ENCODE measurements at places on chromosomes 4 and X.

DNA sequence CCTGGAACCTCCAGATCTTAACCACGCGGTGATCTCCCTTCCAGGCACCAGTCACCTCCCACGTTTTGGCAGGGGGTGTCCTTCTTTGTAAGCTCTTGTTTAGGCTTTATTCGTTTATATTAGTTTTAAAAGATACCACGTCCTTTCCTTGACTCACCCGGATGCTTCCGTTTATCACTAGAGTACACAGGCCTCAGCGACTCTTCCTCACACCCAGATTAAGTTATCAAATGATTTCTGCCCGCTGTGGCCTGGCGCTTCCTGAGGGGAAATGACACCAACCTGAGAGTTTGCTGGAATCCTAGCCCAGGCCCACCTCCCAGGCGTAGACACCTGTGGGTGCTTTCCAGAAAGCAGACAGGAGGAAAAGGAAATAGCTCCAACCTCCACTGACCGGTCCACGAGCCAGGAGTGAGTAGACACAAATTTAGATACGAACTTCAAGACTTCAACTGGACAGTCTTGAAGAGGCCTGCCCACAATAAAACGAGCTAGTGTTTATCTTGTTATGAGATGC is 756 bp upstream of the ADAMTS3 start:
- DNase-seq = no peak

GRCh38 chr4:25029479-25030276 is 1.1 kb downstream of the LGI2 start:
- no peak for DNase-seq

DNA sequence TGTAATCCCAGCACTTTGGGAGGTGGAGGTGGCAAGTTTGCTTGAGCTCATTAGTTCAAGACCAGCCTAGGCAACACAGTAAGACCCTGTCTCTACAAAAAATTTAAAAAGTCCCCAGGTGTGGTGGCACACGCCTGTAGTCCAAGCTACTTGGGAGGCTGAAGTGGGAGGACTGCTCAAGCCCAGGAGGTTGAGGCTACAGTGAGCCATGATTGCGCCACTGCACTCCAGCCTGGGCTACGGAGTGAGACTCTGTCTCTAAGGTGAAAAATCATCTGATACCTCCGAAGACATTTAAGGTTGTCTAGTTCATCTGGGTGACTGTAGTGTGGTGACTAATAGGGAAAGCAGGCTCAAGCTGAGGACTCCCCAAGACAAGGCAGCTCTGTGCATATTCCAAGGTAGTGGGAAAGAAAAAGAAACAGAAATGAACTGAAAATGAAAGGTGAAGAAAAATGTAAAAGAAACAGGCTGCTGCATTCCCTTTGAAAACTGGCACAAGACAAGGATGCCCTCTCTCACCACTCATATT is 23.3 kb downstream of the FRYL start:
- no peak for DNase-seq

DNA sequence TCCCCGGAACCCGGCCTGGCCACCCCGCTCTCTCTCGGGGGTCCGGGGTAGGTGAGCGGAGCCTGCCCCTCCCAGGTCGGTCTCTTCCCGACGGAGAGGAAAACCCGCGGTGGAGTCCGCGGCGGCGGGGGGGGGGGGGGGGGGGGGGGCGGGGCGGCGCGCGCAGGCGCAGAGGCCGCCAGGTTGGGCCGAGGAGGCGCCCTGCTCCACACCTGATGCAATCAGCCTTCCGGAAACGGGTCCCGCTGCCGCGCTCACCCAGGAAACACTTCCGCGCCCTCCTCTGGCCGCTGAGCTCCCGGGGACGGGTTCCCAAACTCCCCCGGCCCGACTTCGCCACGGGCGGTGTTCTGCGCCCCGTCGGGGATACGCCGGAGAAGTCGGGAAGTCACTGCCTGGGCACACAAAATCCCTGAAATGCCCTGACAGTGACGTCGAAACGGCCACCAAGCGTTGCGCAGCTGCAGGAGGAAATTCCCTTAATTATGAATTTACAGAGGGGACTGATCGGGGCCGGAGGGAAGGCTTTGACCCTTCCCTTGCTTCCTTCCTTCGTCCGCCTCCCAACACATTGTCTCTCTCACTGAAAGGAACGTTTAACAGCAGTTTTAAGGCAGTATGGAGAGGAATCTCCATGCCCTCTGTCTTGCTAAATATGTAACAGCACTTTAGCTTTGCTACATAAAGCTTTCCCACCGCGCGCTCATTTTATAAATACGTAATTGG is 2.1 kb upstream of the APBB2 start:
- DNase-seq = no peak

DNA sequence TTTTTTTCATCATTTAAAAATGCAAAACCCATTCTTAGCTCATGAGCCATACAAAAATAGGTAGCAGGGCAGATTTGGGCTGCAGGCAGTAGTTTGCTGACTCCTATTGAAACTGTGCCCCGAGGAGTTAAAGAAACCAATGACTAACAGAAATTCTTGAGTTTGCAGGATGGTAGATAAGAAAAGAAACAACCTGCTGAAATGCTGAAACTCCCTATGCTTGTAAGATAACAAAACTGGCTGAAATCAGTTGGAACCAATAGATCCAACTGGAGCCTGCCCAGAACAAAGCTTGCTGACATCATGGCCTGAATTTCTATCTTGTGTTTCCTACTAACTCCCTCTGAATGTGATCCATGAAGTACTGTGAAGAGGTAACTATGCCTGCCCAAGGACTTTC is 68.6 kb downstream of the ANOS1 start:
- DNase-seq = no peak

DNA sequence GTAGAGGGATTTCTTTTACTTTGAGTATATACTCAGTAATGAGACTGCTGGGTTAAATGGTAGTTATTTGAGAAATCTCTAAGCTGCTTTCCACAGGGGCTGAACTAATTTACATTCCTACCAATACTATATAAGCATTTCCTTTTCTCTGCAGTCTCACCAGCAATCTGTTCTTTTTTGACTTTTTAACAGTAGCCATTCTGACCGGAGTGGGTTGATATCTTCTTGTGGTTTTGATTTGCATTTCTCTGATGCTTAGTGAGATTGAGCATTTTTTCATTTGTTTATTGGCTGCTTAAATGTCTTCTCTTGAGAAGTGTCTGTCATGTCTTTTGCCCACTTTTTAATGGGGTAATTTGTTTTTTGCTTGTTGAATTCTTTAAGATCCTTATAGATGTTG is 43.3 kb downstream of the SPCS3 start:
- DNase-seq = no peak

DNA sequence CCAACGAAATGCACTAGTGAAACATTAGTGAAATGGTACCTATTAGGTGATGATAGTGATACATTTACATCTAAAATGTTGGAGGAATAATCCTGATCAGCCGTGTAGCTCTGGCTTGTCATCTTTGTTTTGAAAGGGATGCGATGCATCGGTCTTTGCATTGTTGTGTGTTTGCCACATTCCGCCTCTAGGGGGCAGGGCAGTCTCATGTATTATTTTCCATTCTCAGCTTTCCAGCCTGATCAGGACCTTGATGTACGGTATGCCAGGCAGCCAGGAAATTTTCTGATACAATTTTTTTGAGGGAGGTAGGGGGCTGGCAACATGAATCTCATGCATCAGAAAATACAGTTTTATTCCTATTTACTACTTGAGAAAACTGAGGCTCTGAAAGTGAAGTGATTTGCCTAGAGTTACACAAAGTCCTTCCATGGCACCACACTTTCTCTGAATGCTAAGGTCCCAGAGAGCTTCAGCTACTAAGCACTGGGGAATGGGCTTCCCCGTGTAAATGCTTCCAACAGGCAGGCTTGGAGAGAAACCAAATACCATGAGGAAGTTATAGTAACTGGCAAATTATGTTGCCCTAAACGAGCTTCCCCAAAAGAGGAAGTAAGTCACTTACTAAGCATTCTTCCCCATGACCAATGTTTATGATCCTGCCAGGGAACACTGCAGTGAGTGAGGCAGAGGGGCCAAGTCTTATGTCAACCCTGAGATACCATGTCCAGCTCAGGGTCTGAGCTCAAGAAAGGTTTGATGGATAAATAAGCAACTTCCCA is 31.8 kb upstream of the IQSEC2 start:
- DNase-seq = peak; percentile 18

DNA sequence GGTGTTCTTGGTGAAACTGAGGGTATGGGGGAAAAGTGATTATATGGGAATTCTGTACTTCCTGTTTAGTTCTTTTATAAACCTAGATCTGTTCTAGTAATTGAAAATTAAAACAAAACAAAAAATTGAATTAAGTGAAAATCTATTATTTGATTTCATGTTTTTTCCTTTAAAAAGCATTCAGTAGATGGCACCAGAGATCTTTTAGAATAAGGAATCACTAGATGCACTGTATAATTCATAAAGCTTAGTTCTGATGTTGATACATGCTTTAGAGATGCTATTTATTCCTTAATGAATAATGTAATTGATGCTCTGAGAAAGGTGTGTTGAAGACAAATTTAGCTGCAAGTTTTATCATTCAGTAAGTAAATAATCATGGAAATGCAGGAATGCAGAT is 87.3 kb downstream of the LCORL start:
- no peak for DNase-seq

DNA sequence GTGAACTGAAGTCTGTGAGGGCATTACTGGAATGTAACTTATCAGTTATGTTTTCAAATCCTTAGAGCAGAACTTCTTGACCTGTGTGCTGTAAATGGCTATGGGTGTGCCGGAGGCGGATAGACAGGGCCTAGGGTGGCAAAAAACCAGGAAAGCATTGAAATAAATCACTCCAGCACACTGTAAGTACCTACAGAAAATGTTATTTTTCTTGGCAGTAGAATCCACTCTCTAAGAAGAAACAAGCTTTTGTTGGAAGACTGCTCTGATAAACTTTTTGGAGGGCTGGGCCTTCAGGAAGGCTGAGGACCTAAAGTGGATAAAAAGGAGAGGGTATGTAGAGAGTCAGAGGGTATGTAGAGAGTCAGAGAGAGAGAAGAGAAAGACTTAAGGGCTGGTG is 14.9 kb downstream of the CPE start:
- DNase-seq = no peak

- DNase-seq = no peak
These were observed 21.4 kb upstream of the CLGN start for GRCh38 chr4:140448830-140449229.

GRCh38 chr4:120155287-120155686 is 88.6 kb upstream of the MAD2L1 start:
- no peak for DNase-seq

DNA sequence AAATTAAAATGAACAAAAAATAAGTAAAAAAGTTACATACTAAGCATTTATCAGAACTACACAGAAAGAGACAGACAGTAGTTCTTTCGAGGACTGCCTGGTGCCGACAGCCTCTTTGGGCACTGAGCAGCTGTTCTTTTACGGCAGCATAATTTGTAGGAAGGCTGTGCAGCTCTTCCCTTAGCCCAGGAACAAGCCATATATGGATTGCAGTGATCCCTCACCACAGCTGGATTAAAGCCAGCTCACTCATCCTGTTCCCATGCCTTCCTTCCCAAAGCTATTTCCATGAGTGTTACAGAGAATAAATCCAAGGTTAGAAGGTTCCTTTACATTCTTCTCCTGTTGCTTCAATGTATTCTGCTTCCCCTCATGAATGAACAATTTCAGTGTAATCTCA is 71.7 kb downstream of the DDX60L start:
- no peak for DNase-seq

DNA sequence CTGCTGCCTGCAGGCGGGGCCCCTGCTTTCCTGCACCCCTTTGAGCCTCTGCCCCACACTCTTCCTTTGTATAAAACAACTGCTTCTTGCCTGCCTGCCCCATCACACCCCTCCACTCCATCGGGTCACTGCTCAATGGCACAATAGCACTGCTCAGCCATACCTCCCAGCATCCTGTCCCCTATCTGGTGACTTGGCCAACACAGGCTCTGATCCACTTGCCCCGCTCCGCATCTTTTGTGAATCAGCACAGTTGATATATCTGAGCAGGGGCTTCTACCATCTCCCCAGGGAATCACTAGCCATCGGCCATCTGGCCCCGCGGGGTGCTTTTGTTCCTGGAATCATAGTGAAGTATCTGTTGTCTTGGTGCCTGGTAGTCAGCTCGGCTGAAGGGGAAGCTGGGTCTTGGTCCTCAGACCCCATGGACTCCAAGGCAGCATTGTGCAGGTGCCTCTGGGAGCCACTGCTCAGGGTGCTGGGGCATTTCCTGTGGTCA is 45.3 kb downstream of the MAP7D3 start:
- DNase-seq = no peak

DNA sequence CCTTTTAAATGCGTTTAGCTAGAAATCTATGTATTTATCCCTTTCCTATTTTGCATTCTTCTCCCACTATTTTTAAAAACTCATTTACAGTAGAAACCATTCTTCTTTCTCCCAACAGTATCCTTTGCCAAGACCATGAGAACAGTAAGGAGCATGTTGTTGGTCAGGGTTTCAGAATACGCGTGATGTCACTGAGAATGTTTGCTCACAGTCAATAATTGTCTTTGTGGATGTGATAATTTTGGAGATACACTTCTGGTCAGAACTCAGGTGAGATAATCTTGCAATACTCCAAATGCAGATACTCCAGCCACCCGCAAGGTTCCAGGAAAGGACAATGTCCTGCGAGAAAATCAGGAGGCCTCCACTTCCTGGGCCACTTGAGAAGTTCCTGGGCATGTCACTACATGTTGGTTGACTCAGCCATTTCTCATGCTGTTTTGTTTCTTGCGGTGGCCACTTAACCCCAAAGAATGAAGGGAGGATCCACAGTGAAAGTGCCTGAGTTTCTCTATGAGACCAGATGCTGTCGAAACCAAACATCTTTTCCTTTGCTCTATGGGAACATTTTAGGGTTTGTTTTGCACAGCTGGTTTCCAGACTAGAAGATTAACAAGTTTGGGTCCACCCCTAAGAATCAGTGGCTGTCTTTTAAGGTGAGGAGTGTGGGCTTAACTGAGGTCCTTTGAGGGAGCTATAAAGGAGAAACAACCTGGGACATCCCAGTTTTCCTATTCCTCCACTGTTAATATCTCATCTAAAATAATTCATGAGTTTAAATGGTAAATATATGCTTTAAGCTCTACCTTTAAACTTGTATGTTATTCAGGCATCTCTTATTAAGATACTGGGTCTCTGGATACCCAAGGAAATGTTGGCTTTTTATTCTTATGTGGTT is 116.0 kb downstream of the SOWAHB start:
- DNase-seq = no peak
